ENCODE measurements at places on chromosomes 12 and 14.

DNA sequence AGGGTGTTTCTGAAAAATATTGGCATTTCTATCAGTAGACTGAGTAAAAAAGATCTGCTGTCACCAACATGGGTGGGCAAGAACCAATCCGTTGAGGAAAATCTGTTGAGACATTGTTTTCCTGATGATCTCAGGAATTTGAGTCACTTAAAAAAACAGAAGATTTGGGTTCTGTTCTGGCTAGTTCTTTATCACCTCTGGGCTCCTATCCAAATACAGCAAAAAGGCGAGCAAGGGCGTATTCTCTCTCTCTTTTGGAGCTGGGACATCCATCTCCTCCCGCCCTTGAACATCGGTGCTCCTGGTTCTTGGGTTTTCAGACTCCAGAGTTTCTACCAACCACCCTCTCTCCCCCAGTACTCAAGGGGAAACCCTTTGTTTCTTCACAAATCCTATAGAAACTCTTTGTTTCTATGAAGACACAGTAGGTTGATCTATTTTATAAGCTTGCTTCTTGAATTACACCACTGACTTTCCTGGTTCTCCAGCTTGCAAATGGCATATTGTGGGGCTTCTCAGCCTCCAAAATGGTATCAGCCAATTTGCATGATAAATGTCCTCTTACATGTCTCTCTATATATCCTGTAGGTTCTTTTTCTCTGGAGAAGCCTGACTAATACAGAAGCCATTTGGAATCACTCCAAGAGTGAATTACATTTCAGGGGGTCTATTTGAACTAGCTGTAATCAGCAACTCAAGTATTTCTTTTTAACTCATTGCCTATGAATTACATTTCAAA is 263.9 kb upstream of the TMTC1 start:
- DNase-seq = no peak

- DNase-seq = no peak
These were observed 239.8 kb downstream of the RBM19 start for GRCh38 chr12:113726254-113726819.

GRCh38 chr12:104282109-104282508 is 21.4 kb upstream of the EID3 start:
- DNase-seq = no peak

GRCh38 chr12:114504311-114504710 is 98.4 kb upstream of the TBX5 start:
- no peak for DNase-seq

GRCh38 chr14:102819747-102820330 is 42.6 kb downstream of the TRAF3 start:
- DNase-seq = no peak

DNA sequence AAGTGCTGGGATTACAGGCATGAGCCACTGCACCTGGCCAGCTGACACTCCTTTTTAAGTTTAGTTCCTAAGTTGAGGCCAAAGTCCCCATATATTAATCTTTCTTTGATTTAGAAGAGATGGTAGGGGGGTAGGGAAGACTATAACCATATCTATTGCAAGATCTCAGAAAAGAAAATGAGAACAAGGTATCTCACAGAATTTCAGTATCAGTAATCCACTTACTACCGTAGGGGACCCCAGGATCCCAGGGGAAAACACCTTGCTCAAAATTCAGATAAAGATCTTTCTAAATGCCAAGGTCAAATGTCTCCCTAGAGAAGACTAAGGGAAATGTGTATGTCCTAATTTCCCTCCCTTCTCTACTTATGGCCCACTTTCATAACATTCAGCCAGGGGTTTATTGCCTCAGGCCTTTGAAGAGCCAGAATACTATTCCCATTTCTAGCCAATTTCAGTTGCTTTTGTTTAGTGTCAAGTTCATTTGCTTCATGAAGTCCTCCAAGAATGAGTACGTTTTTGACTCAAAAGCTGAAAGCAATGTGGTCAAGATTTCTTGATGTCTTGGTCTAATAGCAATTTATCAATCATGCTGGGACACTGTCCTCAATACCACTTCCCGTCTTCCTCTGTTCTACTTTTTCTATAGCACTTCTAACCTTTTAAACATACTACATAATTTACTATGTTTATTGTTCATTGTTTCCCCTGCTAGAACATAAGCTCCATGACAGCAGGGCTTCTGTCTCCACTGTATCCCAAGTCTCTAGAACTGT is 86.3 kb downstream of the DCAF5 start:
- DNase-seq = no peak

DNA sequence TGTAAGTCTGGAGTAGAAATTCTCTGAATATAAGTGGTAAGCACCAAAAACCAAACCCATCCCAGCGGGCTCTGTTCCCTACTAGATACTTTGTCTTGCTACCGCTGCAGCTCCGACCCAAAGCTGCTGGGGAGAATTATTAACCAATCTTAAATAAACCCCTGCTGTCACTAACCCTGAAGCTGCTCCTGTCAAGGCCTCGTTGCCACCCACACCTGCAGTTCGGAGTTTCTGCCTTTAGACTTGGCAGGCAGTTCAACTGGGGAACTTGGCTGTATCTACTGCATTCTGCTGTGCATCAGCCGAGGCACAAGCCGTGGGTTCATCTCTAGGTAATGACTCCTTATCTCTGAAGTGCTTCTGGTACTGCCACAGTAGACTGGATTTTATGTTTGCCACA is 55.5 kb downstream of the PPM1A start:
- DNase-seq = no peak

DNA sequence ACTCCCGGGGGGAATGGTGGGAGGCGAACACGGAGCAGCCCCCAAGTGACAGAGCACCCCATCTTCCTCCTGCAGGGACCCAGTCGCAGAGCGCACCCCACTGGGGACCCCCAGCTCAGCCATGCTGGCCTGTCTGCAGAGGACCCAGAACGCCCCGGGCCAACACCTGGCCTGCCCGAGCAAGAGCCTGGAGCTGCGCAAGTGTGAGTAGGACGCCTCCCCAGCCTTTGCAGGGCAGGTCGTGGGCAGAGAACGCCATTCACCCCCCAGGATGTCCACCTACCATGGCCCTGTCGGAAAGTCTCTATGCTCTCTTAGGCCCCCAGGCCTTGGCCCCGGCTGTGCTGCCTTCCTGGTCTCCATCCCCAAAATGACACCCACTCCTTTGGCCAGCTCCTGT is 30.4 kb downstream of the FAM222A start:
- no peak for DNase-seq

- no peak for DNase-seq
These were observed 256.4 kb downstream of the NUAK1 start for GRCh38 chr12:105882404-105882803.

- no peak for DNase-seq
These were observed 73.2 kb upstream of the ANO2 start for GRCh38 chr12:6018265-6018664.

- no peak for DNase-seq
These were observed 65.9 kb downstream of the PTPRQ start for GRCh38 chr12:80509781-80510556.

DNA sequence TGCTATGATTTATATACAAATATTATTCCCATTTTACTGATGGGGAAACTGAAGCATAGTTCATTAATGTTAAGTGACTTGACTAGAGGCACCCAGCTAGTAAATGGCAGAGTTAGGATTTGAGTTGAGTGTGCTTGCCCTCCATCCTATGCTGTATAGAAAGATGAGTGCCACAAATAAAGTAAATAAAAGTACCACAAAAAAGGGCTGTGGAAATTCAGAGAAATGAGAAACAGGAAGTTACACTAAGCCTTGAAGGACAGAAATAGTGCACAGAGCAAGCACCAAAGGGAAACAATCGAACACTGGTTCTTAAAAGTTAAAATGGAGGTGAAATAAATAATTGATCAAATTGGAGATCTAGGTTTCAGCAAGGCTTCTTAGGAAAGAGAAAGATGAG is 9.2 kb upstream of the ABCD2 start:
- no peak for DNase-seq

DNA sequence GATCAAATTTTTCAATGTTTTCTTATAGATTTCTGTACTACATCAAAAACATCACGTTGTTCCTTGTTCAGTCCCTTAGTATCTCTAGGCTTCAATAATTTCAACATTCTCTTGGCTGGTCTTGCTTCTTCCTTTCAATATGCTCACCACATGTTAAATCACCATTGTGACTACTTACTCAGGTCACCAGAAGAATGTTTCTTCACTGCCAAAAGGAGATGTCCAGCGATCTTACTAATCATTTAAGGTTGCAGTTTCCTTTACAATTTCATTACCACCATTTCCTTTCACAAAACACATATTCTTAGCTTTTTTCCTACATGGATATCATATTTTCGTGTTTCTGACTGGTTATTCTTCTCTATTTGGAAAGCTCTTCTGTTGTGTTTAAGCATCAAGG is 363.8 kb downstream of the NAV3 start:
- no peak for DNase-seq

DNA sequence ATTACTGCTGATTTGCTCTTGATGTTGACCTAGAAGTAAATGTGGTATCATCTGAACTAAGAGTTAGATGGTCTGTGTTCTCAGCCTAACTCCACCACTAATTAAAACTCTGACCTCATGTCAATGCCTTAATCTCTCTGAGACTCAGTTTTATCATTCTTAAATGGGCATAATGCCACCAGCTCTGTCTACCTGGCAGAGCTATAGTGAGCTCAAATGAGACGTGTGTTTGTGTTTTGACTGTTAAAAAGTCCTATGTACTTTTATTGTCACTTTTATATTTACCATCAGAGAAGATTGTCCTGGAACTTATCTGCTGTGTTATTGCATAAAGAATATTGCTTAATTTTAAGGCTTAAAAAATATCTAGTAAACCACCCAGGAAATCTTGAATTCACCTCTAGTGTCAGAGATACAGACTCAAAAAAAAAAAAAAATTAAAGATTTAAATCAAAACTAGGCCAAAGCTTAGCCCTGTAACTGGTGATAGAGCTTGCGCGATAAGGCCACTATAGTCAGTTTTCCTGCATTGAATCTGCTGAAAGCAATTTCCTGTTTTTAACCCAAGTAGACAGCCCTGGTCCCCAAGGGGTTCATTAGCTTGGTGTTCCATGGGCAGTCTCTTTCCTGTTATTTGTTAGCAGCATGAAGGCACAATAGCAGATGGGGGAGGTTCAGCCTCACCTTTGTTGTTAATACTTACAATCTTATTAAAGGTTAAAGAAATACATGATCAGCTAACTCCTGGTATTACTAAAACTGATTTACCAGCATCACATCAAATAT is 261.8 kb downstream of the ATP23 start:
- no peak for DNase-seq

- DNase-seq = no peak
These were observed 201.2 kb downstream of the FLRT2 start for GRCh38 chr14:85731186-85731585.

DNA sequence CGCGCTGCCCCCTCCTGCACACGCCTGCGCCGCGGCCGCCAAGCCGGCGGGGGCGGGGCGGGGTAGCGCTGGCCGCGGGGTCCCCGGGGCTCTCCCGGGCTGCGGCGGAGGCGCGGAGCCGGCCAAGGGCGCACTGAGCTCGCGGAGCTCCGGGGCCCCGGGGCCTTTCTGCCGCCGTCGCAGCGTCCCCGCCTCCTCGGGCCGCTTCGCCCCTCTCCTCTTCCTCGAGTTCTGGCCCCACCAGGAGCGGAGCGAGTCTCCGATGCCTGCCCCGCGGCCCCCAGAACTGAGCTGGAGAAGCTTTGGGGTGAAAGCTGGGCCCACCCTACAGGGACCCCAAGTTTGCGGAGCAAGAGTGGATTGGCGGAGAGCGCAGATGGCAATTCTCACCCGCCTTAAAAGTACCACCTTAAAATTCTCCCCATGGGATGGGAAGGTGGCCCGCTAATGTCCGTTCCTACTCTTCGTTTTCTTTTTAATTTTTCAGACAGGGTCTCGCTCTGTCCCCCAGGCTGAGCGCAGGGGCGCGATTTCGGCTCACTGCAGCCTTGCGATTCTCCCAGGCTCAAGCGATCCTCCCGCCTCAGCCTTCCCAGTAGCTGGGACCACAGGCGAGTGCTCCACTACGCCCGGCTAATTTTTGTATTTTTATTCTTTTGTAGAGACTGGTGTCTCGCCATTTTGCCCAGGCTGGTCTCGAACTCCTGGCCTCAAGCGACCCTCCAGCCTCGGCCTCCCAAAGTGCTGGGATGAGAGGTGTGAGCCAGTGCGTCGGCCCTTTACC is 129.6 kb downstream of the NDUFA12 start:
- no peak for DNase-seq

DNA sequence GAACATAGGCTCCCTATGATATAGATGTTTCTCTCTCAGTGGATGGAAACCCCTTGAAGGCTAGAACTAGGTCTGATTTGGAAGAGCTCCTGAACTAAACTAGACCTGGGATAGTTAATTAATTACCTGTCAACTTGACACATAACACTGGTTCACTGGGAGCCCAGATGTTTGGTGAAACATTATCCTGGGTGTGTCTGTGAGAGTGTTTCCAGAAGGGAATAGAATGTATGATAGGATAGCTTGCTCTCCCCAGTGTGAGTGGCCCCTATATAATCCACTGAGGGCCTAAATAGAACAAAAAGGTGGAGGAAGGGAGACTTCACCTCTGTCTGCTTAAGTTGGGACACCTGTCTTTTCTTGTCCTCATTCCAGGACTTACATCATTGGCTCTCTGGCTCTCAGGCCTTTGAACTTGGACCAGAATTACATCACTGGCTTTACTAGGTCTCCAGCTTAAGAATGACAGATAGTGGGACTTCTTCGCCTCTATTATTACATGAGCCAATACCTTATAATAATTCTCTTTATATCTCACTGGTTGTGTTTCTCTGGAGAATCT is 194.1 kb downstream of the KTN1 start:
- no peak for DNase-seq

DNA sequence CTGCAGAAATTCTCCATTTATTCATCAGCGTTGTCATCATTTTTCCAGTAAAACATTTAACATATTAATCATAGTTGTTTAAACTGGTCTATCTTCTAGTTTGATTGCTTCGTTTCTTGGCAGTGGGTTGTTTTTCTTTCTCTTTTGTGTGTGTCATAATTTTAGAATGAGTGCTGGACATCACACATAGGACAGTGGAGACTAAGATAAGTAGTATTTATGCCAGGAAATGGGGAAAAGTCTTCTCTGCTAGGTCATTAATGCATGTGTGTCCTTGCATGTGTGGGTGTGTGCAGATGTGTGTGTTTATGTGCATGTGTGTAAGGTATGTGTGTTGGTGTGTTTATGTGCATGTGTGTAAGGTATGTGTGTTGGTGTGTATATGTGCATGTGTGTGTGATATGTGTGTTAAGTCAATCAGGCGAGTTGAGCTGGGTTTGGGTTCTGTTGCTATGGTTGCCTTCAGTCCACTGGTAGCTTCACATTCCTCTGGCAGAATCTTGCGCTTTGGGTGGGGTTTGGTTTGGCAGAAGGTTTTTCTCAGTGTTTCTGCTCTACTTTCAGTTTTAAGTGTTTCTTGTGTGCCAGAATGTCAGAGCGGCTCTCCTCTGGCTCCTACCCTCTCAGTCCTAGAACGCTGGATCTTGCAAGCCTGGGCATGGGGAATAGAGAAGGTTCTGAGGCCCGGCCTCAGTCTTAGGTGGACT is 7.8 kb upstream of the ADGRD1 start:
- no peak for DNase-seq

GRCh38 chr12:90690120-90690519 is 264.9 kb downstream of the CCER1 start:
- DNase-seq = no peak

DNA sequence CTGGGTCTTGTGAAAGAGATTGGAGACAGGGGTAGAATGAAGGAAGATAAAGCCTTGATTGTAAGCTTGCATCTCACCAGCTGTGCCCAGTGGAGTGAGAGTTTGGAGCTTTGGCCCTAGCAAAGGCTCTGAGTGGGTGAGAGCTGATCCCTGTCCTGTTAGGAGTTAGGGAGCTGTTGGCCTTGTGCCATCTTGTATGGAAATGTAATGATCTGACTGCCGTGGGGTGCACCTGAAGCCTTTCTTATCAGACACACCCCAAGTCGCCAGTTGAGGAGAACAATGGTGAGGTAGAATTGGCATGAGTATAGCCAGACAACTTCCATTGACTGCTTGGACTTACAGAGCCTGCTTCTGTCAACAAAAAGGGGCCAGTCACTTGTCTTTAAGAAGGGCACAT is 130.1 kb downstream of the PRKCH start:
- DNase-seq = no peak

All from stimulated activated CD4-positive, alpha-beta T cell treated with anti-CD3 and anti-CD28 coated beads, Interleukin-12 subunit alpha, Interleukin-12 subunit beta, amount 100 ng/mL, for 48 hours (primary cell).